Uterus (tissue), 4 donors: ENCODE measurements at places on chromosomes 7 and 10. TPM values are rescaled to one million over a fixed set of nuclear protein-coding genes. Genes with fewer than 3 reads are reported as not detected.

The SLC16A12 gene
- 0.29 TPM for total RNA-seq

The EBF3 gene
- 2.1 TPM for total RNA-seq

The NCAPG2 gene
- 36.0 TPM for total RNA-seq

The CARD11 gene
- total RNA-seq = not detected

The AP4M1 gene
- total RNA-seq = 27.5 TPM

The CYP2C9 gene
- not detected for total RNA-seq

The MRLN gene
- 0.35 TPM for total RNA-seq

The ADCYAP1R1 gene
- 22.0 TPM for total RNA-seq

The NUTM2A gene
- 1.1 TPM for total RNA-seq

The GLI3 gene
- 28.5 TPM for total RNA-seq

The SLC4A2 gene
- total RNA-seq = 51.6 TPM

The PIP gene
- not detected for total RNA-seq
